ENCODE measurements at places on chromosomes 12 and 14.

DNA sequence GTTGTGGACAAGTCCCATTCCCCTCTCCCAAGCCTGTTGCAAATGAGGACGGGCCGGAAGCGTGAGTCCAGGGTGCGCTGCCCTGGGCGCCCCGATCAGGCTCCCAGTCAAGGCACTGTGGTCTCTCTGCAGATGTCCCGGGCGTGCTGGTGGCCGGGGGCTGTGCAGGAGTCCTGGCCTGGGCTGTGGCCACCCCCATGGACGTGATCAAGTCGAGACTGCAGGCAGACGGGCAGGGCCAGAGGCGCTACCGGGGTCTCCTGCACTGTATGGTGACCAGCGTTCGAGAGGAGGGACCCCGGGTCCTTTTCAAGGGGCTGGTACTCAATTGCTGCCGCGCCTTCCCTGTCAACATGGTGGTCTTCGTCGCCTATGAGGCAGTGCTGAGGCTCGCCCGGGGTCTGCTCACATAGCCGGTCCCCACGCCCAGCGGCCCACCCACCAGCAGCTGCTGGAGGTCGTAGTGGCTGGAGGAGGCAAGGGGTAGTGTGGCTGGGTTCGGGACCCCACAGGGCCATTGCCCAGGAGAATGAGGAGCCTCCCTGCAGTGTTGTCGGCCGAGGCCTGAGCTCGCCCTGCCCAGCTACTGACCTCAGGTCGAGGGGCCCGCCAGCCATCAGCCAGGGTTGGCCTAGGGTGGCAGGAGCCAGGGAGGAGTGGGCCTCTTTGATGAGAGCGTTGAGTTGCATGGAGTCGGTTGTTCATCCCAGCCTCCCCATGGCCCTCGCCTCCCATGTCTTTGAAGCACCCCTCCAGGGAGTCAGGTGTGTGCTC, 6.3 kb downstream of the SLC25A47 start:
- no peak for DNase-seq

DNA sequence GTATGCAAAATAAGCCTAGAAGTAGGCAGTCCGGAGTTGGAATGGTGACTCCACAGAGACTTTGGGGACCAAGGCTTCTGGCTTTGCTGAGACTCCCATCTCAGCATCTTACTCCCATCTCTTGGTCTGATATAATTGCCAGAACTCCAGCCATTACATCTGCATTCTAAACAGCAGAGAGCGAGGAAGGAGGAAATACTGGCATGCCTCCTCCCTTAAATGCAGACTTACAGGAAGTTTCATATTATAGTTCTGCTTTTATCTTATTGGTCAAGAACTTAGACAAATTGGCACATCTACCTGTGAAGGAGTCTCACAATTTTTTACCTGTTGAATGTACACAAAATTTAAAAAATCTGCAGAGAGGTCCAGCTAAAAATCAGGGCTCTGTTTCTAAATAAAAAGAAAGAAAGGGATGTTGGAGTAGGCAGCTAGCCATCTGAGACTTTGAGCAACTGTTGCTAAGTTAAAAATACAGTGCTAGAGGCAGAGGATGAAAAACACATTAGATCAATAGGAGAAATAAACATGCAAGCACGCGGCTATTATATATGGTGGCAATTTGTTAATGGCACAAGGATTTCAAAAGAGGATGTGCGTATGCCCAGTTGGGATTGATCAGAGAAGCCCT, 209.9 kb upstream of the HMGA2 start:
- DNase-seq, result no peak

DNA sequence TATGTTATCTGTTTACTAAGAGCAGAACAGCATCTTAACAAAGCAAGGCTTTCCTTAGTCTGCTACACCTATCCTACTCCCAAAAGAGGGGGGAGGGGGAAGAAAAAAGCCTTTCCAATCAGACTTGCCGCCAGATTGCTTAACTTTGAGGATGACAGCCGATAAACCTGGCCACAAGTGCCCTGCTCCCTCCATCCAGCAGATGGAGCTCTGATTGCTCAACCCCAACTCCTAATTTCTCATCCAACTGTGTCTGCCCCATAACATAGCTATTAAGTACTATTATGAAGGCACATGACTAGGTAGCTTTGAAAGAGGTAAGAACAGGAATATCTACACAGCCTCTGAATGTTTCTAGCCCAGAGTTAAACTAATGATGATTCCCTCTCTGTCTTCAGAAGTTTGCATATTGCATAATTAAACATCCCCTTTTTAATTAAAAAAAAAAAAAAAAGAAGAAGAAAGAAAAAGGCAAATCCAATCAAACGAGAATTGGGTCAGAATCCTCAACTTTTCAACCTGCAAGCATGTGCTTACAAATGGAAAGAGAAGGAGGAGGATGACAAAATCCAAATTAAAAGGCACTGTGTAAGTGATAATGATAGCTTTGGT, 247.4 kb downstream of the GALC start:
- no peak for DNase-seq

GRCh38 chr12:13499008-13499407, 302.5 kb downstream of the EMP1 start:
- no peak for DNase-seq

- DNase-seq, result no peak
These were observed 1.9 kb downstream of the NTN4 start for GRCh38 chr12:95788637-95789036.

DNA sequence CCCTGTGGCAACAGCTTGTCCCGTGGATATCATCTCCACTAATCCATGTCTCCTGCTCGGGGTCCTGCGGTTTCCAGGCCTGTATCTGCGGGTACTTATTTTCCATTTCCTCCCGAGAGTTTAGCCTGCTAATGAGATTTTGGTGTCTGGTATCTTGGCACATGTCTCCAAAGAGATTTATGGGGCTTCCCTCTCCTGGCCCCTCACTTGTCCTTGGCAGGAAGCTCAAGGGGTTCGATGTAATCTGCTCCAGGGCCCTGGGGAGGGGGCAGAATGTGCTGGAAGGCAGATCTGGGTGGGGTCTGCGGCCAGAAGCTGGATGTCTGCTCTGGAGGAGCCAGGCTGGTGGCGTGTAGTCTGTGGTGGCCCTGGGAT, 85.7 kb downstream of the KIF26A start:
- DNase-seq, result no peak

GRCh38 chr12:1080520-1081223, 89.6 kb downstream of the ERC1 start:
- no peak for DNase-seq

DNA sequence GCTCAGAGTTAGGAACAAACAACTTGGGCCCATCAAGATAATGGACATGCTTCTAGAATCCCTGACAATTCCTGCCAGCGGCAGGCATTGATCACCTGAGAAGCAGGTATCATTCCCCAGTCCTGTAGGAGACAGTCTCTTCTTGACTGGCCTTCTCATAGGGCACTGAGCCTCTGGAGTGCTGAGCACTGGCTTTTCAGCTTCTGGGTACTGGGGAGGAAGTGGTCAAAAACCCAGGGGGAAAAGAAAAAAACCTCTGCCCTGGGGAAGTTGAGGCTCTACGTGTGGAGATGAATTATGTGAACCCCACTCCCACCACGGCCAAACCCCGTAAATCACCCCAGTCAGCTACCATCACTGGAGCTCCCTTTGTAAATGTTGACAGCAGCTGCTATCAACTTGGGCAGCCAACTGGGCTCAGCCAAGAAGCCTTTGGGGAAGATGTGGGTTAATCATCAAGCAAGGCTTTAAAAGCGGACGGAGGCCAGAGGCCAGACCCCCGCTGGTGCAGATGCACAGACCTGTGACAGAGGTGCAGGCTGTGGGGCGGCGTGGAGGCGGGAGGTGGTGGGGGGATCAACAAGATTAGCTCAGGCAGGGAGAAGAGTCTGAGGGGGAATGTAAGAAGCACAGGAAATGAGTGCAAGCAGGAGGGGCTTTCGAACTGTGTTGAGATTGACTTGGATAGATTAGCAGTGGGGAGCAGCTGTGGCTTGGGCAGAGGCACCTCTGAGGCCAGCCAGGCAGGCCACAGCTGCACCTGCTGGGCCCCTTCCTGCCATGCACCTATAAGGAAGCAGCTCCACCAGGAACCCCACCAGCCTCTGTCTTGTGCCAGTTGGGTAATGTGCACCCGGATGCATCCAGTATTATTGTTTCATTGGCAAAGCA, 105.4 kb upstream of the HIF1A start:
- DNase-seq, result no peak

DNA sequence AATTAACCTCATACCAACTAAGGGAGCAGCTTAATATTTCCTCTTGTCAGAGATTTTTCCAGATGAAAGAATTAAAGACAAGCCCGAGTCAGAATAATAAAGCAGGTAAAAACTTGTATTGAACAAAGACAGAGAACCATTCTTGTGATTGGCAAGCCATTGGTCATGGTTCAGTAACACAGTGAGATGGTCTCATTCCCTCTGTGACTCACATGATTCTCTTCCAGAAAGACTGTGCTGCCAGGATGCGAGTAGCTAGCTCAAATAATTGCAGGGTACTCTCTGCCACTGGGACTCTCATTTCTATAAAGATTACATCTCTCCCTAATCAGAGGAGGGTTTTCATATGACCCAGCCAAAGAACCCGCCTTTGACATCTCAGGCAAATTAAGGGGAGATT, 179.4 kb downstream of the PHLDA1 start:
- no peak for DNase-seq

DNA sequence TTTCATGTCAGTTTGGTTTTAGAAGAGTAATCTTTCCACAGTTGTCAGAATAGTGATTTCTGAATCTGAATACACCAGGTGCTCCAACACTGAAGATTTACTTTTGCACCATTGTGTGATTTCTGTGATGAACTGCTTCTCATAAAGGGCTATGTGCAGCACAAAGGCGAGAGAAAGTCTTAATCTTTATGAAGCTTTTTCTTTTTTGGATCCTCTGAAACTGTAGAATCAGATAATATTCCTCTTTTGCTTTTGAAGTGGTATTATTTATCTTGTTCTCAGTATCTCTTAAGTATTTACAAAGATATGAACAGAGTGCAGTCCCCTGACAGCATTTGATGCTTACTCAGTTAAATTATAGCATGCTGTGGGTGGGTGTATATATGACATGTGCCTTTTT, 207.8 kb downstream of the NAV3 start:
- DNase-seq, result no peak

GRCh38 chr12:11622876-11623281, 26.6 kb upstream of the ETV6 start:
- DNase-seq, result no peak

DNA sequence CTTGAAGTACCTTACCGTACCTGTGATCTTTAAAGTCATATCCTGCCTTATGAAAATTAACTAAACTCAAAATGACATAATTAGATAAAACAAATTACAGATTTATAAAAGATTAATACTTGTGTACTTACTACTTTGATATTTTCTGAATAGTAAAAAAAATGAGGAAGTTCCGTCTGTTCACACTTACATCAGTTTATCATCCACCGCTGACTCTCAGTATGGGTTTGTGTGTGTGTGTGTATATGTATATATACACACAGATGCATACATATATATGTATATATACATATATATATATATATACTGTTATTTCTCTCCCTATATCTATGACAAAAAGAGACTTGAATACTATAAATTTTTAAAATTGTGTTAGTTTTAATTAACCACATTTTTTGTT, 65.0 kb upstream of the MON2 start:
- DNase-seq, result no peak

DNA sequence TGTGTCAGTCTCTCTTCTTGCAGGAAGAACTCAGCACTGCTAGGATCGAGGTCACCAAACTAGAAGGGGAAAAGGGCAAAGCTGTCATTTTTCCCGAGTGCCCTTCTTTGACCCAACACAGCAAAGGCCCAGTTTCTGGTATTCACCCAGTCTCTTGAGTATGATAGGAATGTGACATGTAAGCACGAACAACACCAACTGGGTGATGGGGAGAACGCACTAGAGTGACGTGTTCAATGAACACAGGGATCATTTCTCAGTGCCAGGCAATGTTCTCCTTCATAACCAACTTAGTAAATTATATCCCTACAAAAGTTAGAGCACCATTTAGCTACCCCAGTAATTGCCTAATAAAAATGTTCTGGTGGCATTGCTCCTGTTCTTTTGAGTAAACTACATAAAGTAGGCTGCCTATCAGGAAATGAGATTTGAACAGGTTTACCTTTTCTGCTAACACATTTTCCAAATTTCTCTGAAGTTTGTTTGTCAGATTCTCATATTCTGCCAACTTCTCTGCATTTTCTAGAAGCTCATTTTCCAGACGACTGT, 64.5 kb downstream of the NIN start:
- no peak for DNase-seq

DNA sequence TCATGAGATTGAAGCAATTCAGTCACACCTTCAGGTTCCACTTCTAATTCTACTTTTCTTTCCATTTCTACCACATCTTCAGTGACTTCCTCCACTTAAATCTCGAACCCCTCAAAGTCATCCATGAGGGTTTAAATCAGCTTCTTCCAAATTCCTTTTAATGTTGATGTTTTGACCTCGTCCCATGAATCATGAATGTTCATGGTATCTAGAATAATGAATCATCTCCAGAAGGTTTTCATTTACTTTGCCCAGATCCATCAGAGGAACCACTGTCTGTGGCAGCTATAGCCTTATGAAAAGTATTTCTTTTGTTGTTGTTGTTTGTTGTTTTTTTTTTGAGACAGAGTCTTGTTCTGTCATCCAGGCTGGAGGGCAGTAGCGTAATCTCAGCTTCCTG, 7.6 kb downstream of the RXYLT1 start:
- no peak for DNase-seq

DNA sequence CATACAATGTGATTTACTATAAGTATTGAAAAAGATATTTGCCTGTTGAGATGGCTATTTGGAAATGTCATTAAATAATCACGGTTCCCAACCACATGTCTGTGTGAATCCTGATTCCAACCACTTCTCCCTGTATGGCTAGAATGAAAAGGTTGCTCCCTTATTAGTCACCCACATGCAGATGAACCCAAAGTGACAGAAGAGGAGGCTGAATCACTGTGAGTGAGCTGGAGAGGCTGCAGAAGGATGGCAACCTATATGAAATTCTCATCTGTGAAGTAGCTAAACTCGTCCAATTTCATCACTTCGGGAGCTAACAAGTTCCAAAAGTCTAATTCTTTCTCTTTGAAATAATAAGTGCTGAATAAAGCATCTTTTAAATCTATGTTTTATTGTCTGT, 300.5 kb downstream of the PRKD1 start:
- DNase-seq, result no peak

DNA sequence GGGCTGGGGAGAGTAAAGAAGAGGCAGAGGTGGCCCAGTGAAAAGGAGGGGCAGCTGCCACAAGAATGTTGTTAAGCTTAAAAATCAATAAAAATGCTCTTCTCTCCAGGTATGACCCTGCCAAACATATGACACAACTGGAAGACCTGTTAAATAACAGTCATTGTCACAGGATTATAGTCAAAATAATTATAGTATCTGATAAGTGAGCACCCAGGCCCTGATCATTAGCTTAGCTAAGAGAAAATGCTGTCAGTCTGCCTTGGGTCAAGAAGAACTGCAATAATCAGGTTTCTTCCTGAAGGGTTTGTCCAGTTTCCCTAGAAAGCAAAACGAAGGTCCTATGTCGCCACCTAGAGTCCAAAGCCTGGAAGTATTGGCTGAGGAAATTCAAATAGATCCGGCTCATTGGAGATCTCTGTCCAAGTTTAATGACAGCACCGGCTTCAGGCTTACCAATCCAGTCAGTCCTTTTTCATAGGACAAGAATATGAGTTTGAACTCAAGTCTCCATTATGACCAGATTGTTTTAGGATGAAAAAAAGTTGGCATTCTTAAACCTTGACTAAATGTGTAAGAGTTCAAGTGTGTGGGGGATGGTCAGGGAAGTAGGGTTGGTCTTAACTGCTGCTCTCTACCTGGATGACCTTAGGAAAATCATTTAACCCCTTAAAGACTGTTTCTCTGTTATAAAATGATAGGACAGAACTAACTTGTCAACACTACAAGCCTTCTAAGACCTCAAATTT, 22.5 kb upstream of the NKX2-8 start:
- no peak for DNase-seq

GRCh38 chr12:85527192-85527591, 247.2 kb downstream of the ALX1 start:
- no peak for DNase-seq

GRCh38 chr12:5944688-5945070, 380 bp downstream of the ANO2 start:
- no peak for DNase-seq
